DND-41 (cell line): ENCODE measurements at places on chromosomes 7 and 10.

- DNase-seq, result no peak
Observed at GRCh38 chr10:96673318-96674099, 46.8 kb downstream of the PIK3AP1 start.

DNA sequence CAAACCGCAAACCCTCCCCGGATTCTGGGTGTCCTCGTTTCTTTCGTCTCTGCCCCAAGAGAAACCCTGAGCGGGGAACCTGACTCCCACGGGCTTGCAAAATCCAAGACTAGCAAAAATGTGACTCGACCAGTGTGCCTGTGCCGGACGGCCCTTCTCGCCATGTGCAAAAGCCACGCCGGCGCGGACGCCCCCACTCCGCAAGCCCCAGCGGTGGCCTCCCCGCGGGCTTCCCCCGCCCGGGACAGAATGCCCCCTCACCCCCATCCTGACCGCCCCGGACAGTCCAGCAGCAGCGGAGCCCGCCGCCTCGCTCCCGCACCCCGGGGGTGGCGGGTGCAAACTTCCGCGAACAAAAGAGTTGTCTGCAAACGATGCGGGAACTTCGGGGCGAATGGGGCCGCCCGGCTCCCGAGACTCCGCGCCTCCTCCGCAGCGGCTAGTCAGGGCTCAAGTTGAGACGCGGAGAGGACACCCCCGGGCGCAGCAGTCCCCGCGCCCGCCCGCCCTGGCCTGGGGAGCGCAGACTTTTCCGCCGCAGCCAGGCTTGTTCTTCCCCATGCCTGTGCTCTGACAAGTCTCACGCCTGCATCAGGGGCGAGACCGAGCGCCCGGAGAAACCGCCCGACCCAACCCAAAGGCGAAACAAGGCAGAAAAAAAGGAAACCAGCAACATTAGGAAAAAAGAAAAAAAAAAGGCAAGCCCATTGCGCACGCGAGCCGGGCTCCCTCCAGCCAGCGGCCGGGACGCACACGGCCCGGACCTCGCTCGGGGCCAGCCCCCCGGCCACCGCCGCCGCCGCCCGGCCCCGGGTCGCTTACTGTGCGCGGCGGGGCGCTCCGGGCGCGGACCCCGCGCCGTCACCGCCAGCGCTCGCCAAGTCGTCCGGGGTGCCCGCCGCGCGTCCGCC is 732 bp downstream of the FAM53B start:
- peak; percentile 56 for DNase-seq

GRCh38 chr7:142445019-142445686 is 187.3 kb upstream of the PRSS58 start:
- DNase-seq, result peak; percentile 66

- DNase-seq, result no peak
Observed at GRCh38 chr7:91182819-91183764, 81.1 kb upstream of the FZD1 start.

DNA sequence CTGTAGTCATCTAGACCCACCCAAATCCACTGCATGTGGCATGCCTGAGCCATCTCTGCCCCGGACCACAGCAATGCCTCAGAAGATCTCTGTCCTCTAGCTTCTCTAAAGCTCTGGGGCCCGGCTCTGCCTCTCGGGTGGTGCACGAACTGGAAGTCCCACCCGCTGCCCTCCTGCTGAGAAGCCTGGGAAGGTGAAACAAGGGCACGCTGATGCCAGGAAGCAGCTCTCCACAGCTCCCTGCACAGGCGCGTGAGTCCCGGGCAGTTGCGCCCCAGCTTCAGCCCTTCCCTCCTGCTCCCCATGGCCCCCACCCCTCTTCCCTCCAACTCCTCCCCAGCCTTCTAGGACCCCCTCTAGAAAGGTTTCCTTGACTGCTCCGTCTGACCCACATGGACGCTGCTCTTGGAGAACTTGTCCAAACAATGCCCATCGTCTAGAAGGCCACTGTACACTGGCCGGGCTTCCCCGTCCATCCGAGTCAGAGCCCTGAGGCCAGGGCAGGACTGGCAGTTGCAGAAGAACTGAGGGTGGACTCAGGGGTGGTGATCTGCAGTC is 12.8 kb downstream of the KCNH2 start:
- DNase-seq, result no peak

DNA sequence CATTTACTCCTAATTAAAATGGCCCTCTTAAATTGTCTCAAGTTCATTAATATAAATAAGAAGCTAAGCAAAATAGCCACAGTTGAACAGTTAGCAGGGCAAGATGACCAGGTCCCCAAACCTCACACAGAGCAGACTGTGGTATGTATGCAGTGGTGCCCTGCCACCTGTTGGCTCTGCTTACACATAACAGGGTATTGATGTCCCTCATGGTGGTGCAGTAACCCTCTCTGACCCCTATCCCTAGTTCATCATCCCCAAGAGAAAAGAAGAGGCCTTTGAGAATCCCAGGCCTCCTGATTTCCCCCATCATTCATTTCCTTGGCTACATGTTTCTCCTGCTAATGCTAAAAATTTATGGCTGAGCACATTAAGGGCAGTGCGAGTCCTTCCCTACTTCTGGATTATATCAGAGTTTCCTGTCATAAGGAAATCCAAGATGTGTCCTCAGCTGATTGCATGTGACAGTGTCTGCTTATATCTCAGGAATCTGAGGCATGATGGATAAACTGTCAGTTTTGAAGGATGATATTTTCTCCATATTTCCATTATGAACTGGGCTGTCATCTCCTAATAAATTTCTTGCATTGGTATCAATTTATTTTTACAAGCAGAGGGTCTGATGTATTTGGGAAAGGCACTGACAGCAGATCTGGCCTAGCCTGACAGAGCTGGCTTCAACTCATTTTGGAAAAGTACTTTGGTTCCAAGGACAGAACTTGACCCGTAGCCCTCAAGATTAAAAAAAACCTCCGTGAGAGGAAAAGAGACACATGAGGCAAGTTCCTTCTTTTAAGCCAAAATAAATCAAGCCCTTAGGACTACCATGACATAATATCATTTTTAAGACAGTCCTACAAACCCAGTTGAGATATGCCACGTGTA is 880.6 kb downstream of the LRMDA start:
- no peak for DNase-seq

DNA sequence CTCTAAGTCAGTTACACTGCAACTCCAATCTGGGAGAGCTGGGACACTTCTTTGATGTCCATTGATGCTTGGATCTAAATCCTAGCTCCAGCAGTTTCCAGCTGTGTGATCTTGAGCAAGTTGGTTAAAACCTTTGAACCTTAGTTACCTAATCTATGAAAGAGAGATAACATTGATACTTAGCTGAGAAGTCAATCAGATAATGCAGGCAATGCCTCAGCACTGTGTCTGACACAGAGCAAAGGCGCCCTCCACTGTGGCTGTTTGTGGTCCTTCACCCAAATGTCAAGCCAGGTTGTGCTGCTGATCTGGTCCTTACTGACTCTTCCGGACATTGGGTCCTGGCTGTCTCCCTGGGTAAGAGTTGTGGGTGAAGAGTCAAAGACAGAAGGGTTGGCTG is 20.2 kb downstream of the DNTT start:
- no peak for DNase-seq

DNA sequence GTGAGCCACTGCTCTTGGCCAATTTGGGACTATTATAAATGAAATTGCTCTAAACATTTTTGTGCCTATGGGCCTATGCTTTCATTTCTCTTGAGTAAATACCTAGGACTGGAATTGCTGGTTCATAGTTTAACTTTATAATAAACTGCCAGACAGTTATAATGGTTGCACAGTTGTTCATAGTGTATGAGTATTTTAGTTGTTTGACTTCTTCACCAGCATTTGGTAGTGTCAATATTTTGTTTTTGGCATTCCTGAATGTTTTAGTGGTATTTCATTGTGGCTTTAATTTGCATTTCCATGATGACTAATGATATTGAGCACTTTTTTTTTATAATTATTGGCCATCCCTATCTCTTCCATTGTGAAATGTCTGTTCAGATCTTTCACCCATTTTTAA is 29.5 kb downstream of the PLEKHA8 start:
- DNase-seq, result no peak

DNA sequence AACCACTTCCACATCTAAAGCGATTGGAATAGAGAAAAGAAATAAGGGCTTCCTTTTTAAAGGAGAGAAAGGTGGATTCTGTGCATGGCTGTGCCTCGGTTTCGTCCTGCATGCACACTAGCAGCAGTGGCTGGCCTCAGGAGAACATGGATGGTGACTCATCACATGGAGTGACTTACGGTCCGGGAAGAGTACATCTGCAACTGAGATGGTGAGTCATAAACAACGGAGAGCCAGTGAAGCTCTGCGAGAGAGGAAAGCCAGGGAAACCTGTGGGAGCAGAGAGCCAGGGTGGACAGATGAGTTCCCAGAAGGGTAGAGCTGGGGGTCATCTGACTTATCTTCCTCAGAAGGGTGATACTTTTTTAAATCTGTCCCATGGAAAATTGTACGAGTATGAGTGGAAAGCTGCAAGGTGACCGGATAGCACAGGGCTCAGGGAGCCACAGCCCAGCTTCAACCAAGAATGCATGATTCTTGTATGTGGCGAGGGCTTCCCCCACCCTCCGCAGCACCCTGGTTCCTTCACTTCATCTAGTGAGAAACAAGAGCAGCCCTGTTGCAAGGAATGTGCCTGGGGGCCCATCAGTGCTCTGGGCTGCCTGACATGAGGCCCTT is 259.1 kb downstream of the KLF6 start:
- no peak for DNase-seq

- DNase-seq, result no peak
Observed at GRCh38 chr10:1121271-1121970, 65.2 kb downstream of the WDR37 start.

GRCh38 chr10:75245354-75246250 is 9.8 kb upstream of the COMTD1 start:
- no peak for DNase-seq

DNA sequence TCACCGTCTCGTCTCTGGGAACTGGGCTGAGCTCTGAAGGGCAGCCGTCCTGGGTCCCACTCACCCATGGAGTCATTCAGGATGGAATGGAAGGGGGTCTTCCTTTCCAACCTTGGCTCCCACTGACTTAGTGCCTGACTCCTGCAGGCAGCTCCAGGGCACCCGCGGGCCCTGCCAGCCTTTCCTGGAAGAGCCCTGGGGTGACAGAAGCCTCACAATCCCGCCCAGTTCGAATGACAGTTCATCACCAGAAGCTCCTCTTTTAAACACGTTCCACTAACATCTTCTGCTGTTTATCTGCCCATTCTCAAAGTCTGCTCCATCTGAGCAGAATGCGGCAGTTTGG is 110.6 kb downstream of the TNS3 start:
- DNase-seq, result no peak

- DNase-seq, result no peak
Observed at GRCh38 chr7:47239034-47239433, 342.9 kb downstream of the TNS3 start.

- DNase-seq, result no peak
Observed at GRCh38 chr10:111277661-111278060, 200.8 kb downstream of the ADRA2A start.

GRCh38 chr7:87116315-87116714 is 35.9 kb upstream of the DMTF1 start:
- no peak for DNase-seq

DNA sequence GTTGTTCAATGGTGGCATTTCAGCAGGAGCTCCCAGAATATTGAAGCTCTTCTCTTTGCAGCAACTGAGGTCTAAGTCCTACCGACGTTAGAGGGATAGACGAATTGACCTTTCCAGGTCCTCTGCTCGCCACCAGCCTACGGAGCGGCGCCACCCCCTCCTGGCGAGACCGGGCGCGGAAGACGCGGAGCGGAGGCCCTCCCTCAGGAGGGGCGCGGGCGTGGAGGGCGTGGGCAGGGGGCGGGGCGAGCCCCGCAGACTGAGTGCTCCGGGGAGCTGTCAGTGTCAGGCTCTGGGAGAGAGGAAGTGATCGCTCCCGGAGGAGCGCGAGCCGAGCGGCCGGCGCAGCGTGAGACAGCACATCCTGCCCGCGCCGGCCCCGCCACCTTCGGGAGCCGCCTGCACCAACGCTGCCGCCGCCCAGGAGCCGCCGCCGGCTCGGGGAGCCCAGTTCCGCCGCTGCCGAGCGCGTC is at the start of gene DYNC1I1:
Gene DYNC1I1 (plus strand): TSS at position 257 of the 473 bp plus-strand sequence. CDS start 32,176 bp downstream, outside the sequence.
- no peak for DNase-seq

DNA sequence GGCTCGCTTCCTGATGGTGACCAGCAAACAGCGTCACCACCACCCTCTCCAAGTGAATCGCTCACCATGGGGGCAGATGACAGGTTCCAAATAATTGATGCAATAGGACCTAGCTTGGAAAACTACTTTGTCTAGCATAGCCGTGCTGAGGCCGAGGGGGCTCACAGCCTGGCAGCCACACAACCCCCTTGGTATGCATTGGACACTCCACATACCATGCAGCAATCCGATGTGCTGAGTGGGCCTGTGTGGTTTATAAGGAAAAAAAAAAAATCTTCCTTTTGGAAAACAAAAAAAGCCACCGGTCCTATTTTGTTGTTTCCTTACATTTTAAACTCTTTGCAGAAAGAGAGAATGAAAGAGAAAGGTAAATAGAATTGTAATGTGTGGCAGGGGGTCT is 15.1 kb downstream of the GATA3 start:
- no peak for DNase-seq

GRCh38 chr10:49298671-49298982 is 343 bp upstream of the C10orf71 start:
- DNase-seq, result no peak

GRCh38 chr7:20284771-20285143 is 45.9 kb upstream of the ITGB8 start:
- DNase-seq, result no peak

GRCh38 chr10:98074315-98074911 is 44.0 kb upstream of the CRTAC1 start:
- peak; percentile 40 for DNase-seq

GRCh38 chr7:151046603-151047573 is 1.4 kb upstream of the ASIC3 start:
- DNase-seq, result no peak

DNA sequence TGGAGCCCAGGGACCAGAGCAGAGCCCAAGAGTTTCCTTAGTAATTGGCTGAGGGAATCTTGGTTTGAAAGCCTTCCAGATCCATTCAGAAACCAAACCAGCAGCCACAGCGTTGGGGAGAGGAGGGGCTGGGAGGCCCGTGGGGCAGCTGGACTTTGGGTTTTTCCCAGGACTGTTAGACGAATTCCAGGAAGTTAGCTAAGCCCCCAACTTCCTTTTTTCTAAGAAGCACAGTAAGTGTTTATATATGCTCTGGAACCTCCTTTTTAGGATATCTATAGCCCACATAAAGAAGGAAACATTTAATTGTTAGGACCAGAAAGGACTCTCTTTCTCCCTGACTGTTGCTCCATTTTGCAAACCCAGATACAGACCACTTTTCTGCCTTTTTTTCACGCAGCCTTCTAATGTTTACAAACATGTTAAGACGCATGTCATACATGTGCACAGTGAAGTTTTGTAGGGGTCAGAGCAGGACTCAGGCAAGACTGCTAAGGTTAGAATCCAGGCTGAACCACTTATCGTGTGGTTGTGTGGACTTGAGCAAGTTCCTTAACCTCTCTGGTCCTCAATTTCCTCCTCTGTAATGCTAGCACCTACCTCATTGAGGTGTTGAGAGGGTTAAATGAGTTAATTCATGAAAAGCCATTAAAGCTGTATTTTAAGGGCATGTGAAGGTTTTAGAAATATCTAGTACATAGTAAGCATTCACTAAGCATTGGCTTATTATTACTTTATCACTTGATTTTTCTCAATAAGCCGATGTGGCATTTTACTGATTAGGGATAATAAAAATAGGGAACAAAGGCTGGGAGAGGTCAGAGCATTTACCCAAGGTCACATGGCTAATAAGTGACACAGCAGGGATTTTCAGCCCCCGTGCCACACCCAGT is 42.4 kb downstream of the TBATA start:
- DNase-seq, result peak; percentile 81

- no peak for DNase-seq
Observed at GRCh38 chr7:154442939-154443338, 390.7 kb downstream of the DPP6 start.
